Upper lobe of left lung (tissue), 6 donors: ENCODE measurements at places on chromosomes 2 and 18.

GRCh38 chr2:9122367-9122766 lies 84.2 kb upstream of the ASAP2 start:
- DNase-seq, result no peak

GRCh38 chr2:111118481-111118980 lies 2.2 kb upstream of the BCL2L11 start:
- no peak for DNase-seq

DNA sequence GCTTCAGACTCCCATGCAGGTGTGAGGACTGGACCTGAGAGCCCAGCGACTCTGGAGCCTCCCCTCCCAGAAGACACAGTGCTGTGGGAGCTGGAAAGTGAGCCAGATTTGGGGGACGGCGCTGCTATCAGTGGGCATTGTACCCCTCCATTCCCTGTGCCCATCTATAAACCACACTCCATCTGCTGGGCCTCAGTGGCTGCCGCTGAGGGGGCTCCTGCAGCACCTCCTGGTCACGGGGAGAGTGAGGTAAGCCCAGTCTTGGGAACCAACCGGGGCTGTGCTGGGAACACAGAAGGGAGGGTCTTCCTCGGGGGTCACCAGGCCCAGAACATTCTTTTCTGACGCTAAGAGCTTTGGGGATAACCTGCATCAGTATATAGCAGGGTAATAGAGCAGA lies 9.5 kb downstream of the PSD4 start:
- DNase-seq, result no peak

DNA sequence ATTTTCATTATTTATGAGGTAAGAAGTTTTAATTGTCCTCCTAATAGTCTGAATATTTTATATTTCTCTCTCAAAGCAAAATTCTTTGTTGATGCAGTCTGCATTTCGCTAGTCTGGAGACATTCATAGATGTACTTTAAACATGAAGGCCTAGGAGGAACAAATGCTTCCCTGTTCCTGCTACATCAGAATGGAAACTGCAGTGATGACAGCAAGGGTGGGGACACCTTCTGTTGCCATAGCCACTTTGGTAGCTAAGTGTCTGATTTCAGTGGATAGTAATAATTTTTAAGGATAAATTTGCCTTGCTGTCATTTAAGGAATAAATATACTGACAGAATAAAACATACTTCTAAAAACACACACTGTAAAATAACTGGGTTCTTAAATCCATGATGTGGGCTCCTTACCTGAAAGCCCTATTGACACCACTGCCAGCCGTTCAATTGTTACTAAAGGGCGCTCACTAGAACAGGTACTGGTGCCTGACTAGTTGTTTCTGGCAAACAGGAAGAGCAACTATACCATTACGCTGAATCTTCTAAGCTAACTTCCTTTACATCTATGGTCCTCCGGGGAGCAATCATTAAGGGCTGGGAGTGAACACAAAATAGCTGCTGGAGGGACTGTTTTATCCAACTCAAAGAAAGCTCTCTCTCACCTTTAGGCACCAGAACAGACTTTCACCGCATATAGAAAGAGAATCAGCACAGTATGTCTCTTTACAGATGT lies 88.2 kb downstream of the TMEM131 start:
- DNase-seq, result no peak

- DNase-seq, result no peak
These were observed 199 bp downstream of the FBXO15 start for GRCh38 chr18:74147491-74147778.

DNA sequence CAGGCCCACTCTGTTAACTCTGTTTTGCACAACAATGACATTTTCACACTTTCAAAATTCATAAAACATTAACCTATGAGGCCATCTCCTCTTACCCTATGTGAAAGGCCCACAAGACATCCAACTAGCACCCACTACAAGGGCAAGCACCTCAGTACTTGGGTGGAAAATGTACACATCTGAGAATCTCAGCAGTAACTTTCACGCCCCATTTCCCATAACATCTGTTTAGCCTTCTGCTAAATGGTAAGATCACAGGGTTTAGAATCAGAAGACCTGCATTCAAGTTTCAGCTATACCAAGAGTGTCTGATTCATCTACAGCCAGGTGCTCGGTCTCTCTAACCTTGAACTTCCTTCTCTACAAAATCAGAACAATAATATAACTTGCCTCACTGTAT lies 89.2 kb downstream of the SP100 start:
- DNase-seq, result no peak

DNA sequence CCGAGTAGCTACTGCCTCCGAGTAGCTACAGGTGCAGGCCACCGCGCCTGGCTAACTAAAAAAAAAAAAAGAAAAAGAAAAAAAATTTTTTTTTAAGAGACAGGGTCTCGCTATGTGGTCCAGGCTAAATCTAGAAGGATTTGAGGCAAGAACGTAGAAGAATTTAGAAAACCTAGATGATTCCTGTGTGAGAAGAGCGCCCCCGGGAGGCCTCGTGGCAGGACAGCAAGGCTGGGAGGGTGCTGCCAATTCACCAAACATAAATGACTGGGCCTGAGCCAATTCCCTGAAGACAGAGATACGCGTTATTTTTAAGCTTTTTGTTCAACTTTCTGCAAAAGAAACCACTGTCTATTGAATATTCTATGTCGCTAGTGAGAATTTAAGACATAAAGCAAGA lies 90.1 kb upstream of the TGFA start:
- DNase-seq, result no peak

DNA sequence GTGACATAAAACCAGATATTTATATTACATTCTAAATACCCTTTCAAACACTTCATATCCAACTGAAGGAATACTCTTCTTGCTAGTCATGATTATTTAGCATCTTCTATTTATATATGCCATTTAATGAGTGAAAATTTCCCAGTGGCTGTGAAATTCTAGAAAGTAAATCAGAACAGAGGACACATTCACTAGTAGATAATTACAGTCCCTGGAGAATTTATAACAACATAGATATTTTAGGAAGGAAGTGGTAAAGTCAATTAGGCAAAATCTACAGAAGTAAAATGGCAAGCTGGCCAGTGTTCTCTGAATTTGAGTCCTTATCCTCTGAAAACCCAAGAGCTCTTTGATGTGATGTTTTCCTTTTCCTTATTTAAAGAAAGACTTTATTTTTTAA lies 121.8 kb downstream of the PMAIP1 start:
- DNase-seq, result no peak

DNA sequence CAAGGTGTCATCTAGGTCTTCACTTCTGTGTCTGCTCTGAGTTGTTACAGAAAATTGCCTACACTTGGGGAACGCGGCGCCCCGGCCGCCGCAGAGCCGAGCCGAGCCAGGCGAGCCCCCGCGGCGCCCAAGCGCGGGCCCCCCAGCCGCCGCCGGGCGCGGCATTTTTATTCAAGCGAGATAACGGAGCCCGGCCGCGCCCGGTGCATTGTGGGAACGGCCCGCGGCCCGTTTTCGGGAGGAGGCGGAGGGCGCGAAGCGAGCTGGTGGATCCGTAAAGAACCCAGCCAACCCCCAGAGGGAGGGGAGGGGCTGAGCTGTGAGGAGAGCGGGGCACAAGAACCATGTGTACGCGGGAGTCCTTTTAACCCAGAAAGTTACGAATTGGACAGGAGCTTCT lies 191.8 kb downstream of the FTCDNL1 start:
- peak; percentile 88 for DNase-seq

- DNase-seq, result no peak
These were observed 47.4 kb downstream of the PSD4 start for GRCh38 chr2:113220970-113221708.

- DNase-seq, result no peak
These were observed 156.7 kb downstream of the ARHGAP28 start for GRCh38 chr18:6885992-6886796.

- no peak for DNase-seq
These were observed 71.2 kb downstream of the EPAS1 start for GRCh38 chr2:46368401-46368800.

- DNase-seq, result no peak
These were observed 47.3 kb upstream of the C1D start for GRCh38 chr2:68110102-68110501.

DNA sequence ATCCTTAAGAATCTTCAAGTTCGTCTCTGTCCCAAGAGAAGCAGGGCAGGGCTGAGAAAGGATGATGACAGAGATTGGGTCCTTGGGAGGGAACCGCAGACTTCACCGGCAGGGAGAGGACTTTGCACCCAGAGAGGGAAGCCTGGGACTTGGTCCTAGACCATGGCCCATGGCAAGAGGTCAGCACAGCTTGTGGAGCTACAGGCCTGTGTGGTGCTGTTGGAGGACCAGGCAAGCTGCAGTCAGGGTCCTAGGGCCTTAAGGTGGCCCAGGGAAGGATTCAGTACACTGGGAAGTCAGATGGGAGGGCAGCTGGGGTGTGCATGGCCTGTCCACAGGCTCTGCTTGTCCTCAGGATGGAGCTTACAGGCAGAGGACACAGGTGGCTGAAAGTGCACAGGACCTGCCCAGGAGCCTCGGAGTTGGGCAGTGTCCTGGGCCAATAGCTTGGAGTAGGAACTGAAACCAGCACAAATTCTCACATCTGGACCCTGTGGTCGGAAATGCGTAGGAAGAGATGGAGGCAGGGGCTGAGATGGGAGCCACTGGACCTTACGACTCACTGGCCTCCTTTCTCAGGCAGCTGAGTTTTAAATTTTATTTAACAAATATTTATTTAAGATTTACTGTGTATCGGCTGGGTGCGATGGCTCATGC lies 56.4 kb upstream of the TCF7L1 start:
- no peak for DNase-seq

DNA sequence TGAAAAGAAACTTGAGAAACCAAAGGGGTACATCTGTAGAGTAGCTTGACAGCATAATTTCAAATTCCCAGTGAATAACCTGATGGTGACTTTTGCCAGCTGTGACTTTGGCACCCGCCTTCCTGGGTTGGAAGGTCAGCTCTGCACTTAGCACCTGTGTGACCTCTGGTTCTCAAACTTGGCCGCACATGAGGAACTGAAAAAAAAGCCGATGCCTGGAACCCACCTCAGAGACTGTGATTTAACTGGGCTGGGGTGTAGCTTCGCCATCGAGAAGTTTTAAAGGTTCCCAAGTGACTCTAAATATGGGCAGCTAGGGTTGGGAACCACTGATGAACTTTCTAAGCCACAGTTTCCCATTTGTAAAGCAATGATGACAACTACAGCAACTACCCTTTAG lies 6.5 kb downstream of the EFEMP1 start:
- no peak for DNase-seq

DNA sequence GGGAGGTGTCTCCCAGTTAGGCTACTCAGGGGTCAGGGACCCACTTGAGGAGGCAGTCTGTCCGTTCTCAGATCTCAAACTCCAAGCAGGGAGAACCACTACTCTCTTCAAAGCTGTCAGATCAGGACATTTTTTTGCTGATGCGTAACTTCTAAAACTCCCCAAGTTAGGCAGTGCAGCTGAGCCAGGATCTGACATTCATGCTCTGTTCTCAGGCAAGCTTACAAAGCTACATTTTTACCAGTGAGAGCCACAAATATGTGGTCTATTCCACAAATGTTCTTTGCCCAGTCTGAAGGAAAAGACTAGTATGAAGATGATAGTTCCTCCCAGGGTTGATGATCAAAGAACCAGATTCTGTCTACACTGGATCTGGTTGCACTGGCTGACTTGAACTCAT lies 184.1 kb downstream of the MTCL1 start:
- DNase-seq, result no peak

- DNase-seq, result no peak
These were observed 1337.0 kb upstream of the FAM98A start for GRCh38 chr2:34936089-34936488.

GRCh38 chr2:54644236-54644635 lies 79.2 kb upstream of the EML6 start:
- no peak for DNase-seq

GRCh38 chr2:95042472-95043271 lies 17.2 kb downstream of the MAL start:
- no peak for DNase-seq

DNA sequence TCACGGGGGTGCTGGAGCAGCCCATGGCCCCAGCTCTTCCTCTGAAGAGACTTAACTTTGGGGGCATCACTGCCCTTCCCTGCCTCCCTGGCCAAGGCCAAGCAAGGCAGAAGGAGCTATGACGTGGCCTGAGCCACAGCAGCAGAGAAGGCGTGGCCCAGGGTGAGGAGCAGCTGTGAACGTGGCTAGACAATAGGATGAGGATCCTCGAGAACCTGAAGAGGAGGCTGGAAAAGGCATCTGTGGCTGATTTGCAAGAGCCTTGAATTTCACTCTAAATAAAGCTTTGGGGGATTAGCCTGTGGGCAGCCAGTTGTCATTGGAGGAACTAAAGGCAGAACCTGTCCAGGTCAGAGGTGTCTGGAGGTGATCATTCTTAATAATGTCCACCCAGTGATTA lies 652.9 kb upstream of the ID2 start:
- DNase-seq, result no peak

- DNase-seq, result no peak
These were observed 72.7 kb upstream of the UBE2E3 start for GRCh38 chr2:180907731-180908130.

- DNase-seq, result no peak
These were observed 2.7 kb downstream of the RPL31 start for GRCh38 chr2:101004620-101005325.

DNA sequence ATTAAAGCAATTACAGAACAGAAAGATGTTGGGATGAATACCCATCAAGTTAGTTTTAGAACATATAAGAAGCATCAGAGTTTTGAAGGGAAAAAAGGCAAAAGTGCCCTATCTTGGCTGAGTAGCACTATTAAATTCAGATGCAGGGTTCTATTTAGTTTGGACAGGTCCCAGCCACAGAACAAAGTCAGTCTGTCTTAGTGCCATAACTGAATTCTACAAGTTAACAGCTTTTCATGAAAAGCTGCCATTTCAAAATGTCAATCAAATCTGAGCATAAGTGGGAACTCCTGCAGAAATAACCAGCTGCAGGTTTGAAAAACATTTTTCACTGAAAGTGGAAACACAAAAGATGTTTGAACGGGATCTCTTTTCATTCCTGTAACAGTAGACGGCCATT lies 160.4 kb downstream of the SRBD1 start:
- DNase-seq, result no peak

- no peak for DNase-seq
These were observed 718 bp upstream of the TNP1 start for GRCh38 chr2:216860426-216861137.

DNA sequence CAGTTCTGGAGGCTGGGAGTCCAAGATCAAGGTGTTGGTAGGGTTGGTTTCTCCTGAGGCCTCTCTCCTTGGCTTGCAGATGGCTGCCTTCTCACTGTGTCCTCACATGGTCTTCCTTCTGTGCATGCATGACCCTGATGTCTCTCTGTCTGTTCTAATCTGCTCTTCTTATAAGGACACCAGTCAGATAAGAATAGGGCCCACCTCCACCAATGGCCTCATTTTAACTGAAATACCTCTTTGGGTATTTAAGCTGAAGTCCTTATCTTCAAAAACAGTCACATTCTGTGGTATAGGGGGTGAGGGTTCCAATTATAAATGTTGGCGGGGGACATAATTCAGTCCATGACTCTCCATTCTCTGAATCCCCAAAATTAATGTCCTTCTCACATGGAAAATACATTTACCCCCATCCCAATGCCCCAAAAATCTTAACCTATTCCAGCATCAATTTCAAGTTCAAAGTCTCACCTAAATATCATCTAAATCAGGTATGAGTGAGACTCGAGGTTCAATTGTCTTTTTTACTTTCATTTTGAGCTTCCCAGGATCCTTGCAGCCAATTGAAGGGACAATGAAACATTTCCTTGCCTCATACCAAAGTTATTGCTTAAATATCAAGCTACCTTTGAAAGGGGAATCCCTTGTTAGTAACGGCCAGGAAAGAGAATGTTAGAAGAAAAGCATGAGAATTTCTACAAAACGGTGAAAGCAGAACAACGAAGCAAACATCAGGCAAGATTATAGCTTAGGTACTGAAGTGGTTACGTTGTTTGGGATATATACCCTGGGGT lies 20.6 kb upstream of the CNOT11 start:
- DNase-seq, result no peak

GRCh38 chr2:59206361-59206760 lies 965.2 kb upstream of the FANCL start:
- DNase-seq, result no peak
